ENCODE measurements at places on chromosomes 1 and 21. TPM values are rescaled to one million over a fixed set of nuclear protein-coding genes. Genes with fewer than 3 reads are reported as not detected.

The TMEM82 gene
- total RNA-seq, result not detected

The FMO4 gene
- total RNA-seq, result 1.8 TPM

The ATAD3C gene
- total RNA-seq, result 0.62 TPM

The SV2A gene
- total RNA-seq, result 17.9 TPM

The NPL gene
- total RNA-seq, result 4.6 TPM

- DNase-seq, result no peak
These were observed 6.0 kb upstream of the AGO1 start for GRCh38 chr1:35876988-35877387.

- DNase-seq, result no peak
These were observed 122.4 kb upstream of the COL6A1 start for GRCh38 chr21:45859041-45859761.

DNA sequence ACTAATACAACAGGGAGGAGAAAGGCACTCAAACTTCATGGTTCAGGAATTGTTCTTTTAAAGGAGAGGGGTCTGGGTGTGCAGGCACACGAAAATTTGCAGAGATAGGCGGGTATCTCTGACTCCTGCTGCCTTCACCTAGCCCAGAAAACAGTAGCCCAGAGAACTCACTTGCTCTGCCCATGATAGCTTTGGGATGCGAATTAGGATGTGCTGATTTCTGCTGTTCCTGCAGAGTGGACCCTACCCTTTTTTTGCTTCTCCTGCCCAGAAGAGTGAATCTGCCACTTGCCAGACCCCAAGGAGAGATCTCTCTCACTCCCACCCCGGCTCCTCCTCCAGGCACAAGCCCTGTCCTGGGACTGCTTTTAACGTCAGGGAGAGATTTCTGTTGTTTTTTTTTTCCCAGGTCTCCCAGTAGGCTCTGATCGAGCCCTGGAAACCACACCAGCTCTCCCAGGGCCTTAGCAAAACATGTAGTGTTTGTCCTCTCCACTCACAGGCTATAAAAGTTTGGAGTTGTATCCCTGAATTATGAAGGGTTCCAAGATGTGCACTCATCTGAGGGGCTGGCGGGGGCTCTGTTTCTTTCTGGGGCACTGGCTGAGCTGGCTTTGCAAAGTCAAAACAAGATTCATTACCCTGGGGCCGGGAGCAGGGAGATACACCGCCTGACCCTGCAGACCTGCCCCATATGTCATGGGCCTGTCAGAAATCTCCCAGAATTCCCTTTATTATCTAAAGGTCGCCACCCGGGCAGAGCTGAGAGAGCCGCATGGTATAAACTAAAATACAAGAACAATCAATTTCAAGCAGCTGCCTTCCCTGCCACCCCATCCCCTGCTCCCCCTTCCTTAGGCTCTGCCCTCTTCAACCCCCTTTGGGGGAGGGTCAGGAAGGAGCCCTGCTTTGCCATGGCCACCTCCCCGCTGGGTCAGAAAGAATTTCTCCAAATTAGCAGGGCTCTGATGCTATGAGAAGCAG, 17.9 kb downstream of the PLXNA2 start:
- DNase-seq, result no peak

- DNase-seq, result no peak
These were observed 109.8 kb downstream of the JAK1 start for GRCh38 chr1:64856553-64856952.

DNA sequence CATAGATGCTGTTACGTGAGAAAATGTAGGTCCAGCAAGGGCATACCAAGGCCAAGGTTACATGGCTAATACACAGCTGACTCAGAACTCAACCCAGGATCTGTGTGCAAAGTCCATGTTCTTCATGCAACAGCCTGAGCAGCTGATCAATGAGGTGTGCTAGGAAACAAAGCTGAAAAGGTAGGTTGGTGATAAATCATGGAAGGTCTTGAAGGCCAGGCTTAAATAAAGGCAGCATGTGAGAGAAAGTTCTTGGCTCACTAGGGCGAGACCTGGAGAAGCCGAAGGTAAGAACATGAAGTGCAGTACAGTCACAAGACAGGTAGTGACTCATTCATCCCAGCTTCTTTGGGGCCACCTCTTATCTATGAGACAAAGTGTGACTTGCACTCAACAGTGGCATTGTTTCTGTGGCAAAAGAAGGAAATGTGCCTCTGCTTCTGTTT, 33.4 kb downstream of the TLR5 start:
- no peak for DNase-seq

- no peak for DNase-seq
These were observed 109.4 kb downstream of the RGL1 start for GRCh38 chr1:183914276-183914675.

DNA sequence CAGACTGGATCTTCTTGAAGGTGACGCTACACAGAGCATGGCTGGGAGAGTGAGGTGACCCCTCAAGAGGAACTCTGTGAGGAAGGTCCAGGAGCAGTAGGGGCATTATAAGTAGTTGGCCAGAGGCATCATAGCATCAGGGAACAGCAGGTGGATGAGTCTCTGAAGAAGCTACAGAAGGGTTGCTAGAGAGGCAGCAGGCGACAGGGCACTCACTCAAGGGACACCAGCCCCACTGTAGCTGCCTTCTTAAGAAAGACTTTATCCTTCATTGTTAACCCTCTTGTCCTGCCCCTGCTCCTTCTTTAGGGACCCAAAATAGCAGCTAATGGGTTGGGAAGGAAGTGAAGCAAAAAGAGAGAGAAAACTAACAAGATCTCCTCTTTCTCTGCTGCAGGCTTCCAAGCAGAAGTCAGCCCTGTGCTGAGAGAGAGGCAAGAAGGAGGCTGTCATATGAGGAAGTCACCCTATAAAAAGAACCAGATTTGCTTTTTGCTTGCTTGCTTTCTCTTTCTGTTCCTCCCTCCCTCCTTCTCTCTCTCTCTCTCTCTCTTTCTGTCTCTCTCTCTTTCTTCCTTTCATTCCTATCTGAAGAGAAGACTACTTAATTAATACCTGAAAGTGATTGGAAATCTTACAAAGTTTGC, 7.7 kb upstream of the CD5L start:
- DNase-seq, result no peak

All from activated T-helper 2 cell treated with anti-CD3 and anti-CD28 coated beads, Interferon-gamma antibody, Interleukin-2, Interleukin-4, amounts not matched to agents 10 μg/mL and 5 μg/mL and 100 μg/mL, durations not matched to agents 14 hours and 24 hours and 36 hours (primary cell).